ENCODE measurements at places on chromosomes 5 and 9.

- no peak for DNase-seq
Observed at GRCh38 chr5:75756981-75757380, 39.7 kb upstream of the POC5 start.

DNA sequence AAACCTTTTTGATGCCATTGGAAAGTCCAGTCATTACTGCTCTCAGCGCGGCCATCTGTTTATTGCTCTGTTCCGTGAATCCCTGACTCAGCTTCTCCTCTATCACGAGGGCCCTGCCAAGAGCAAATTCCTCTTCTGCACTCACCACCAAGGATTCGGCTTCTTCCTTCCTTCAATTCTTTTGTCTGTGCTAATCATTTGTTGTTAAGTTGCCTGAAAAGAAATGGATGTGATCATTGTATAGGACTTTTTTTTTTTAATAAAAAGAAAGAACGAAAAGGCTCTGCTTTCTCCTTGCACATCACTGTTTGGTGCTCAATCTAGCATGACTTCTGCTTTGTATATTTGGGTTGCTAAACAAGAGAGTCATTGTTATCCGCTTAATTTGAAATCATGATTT, 128.7 kb upstream of the PIK3R1 start:
- DNase-seq, result no peak

- DNase-seq, result no peak
Observed at GRCh38 chr9:71791875-71792274, 23.6 kb upstream of the CEMIP2 start.

GRCh38 chr5:30387974-30388632, 805.4 kb upstream of the CDH6 start:
- no peak for DNase-seq

DNA sequence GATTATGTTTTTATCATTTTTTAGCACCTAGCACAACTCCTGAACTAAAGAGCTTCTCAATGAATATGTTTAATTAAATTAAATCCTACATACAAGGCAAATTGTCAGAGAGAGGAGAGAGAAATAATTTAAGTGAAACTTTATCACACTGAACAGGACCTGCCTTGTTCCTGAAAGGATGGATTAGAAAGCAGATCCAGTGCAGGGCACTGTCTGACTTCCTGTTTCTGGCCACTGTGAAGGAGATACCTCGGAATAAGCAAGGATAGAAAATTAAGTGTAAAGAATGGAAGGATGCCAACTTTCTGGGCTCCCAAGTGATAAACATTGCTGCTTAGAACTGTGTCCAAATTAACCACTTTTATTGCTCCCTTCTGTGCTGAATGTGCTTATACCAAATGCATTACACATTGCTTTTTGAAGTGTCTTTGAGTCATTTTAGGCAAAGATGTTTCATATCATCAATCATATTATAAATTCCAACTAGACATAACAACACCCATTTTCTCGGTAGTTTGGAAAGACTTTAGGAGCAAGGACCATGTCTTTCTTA, 89.1 kb upstream of the SPDL1 start:
- no peak for DNase-seq

GRCh38 chr9:131886826-131887225, 146.9 kb upstream of the RAPGEF1 start:
- DNase-seq, result no peak

DNA sequence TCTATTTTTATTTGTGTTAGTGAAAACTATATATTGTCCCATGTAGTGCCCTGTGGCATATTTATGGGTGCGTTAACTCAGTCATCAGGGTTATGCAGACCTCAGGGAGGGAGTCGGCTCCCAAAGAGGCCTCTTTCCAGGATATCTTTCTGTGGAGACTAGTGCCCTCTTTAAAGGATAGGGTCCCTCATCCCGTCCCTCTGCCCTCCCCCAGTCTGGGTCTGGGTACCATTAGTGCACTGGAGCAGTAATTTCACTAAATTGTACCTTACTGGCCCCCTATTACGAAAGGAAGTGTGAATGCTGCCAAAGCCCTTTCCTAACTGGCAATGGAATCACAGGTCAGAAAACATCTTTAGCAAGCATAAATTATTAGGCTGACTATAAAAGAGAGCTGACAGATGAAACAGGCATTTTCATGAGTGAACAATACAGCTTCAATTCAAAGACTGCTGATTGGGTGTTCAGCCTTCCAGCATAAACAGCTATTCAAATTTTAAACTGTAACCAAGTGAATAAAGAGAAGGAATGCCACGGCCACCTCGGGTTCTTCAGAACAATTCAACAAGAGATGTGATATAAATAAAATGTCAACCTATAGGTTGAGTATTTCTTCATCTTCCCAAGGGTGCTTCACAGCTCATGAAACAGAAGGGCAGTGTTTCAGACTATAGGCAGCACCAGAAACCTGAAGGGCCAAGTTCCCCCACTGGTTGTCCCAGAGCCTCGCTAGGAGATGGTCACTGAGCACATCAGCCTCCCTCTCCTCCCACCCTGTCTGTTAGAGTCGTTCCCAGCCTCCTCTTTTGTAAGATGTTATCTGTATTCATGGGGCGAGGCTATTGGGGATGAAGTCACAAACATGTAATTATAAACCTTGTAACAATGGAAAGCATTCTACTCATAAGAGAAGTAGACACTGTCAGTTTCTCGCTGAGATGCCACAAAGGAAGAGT, 318.7 kb downstream of the TMEM161B start:
- DNase-seq, result no peak

DNA sequence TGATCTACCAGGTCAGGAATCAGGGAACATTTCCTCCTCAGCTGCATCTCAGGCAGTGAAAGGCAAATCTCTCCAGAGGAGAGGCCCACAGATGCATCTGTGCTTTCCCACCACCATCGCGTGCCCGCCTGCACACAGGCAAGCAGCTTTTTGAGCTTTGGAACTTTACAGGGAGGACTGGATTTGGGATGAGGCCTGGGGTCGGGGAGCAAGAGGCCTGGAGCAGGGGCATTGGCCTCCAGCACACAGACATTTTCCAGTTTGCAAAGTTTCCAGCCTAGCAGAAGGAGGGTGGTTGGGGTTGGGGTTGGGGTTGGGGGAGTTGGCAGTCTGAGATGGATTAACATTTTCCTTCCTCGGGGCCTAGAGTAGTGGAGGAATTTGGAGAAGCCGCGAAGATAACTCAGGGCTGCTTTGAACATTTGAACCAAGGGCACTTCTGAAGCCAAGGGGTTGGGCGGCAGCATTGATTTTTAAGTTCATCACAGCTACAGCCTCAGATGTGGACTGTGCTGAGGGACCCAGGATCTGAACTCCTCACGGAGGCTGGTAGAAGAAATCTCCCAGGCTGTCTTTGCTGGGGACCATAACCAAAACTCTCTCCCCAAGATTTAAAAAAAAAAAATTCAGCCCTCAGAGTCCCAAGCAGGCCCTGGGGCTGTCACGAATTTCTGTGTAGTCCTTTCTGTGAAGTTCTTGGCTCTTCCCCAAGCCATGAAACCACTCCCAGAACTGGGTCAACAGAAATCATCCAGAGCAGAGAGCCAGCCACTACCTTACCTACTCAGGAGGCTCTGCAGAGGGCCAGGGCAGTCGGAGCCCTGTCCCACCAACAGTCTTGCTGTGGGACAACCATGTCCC, 25.6 kb downstream of the C5orf15 start:
- no peak for DNase-seq

DNA sequence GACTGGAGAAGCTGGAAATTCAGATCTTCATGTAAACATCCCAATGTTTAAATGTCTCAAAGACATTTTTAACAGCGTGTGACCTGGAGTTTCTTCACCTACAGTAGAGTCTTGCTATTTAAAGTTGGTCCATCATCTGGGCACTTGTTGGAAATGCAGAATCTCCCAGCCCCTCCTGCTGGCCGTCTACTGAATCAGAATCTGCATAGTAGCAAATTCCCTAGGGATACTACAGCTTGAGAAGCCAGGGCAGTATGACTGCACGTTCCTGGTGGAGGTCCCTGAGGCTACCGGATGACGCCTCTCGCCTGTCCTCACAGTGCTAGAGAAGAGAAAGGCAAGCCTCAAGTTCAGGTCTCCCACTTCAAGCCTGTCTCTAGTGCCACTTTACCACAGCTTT, 15.7 kb downstream of the SAP30L start:
- no peak for DNase-seq

DNA sequence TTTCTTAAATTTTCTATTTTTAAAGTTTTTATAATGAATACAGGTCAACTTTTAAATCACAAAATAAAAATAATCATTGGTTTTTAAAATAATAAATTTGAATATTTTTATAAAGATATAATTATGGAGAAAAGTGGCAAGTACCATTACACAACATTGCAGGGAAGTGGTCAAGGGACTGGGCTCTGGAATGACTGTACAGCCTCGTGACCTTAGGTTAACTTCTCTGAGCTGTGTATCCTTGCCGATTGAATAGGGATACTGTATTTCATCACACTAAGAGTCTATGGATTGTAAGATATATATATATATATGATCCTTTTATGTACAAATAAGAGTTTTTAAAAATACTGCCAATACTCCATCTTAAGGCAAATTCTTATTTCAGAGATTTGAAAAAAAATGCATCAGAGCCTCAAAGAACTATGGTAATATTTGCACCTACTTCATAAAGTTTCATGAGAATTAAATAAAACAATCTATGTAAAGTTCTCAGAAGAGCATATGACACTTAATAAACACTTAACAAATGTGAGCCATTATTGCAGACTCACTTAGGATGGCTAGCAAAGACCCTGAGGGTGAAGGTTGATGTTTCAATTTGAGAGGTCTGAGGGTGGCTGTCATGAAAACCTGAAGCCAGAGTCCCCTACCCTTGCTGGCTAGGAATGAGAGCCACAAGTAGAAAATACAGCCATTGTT, 136.5 kb downstream of the CCDC192 start:
- no peak for DNase-seq

Measured in GM19239 (cell line).